Midbrain (tissue), 1 donor: ENCODE measurements at places on chromosomes 13 and 19.

GRCh38 chr13:83386609-83387008 is 495.7 kb downstream of the SLITRK1 start:
- no peak for DNase-seq

GRCh38 chr19:43755256-43755801 is 567 bp upstream of the SMG9 start:
- DNase-seq: peak; percentile 86

DNA sequence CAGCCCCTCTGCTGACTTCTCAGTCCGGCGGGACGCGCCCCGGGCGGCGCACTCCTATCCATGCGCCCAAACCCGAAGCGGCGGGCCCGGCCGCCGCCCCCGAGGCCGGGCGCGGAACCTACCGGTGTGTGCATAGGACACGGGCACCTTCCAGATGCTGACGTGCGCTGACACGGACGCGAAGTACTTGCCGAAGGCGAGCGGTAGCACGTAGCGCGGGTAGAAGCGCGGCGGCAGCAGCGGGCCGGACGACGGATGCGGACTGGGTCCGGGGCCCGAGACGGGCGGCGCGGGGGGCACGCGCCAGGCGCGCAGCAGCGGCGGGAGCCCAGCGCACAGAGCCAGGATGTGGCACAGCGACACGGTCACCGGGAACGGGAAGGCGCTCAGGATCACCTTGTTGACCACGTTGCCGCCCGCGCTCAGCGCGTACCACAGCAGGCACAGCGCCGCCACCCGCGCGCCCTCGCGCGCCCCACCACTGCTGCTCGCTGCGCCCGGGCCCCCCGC is 338 bp downstream of the SLC35E1 start:
- no peak for DNase-seq

GRCh38 chr13:73404581-73404980 is 345.8 kb downstream of the KLF5 start:
- no peak for DNase-seq

DNA sequence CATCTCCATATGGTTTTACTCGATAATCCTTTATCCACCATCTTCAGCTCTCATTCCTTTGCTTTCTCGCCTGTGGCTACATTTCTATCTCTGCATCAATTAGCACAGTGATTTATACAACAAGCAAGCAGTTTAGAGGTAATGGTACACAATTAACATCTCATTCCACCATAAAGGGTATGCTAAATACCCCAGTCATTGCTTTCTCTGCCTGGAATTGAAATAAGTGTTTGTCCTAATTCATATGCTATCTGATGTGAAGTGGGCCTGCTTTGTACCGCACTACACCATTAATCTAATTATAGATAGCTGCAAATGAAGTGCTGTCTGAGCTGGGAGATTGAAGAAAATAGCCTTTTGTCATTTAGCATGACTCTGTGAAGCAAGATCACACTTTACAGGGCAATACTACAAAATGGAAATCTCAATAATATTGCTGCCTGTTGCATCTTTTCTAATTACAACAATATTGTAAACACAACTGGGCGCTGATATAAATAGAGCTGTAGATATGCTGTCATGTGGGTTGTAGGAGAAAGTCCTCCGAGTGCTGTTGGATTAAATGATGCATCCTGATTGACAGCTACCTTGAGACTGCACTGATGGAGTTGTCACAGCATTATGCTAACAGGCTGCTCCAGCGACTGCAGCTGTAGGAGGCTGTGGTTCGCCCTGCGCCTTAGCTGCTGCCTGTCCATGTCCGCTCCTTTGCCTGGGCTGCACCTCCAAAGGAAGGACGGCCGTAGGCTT is 78.2 kb downstream of the GGACT start:
- no peak for DNase-seq

DNA sequence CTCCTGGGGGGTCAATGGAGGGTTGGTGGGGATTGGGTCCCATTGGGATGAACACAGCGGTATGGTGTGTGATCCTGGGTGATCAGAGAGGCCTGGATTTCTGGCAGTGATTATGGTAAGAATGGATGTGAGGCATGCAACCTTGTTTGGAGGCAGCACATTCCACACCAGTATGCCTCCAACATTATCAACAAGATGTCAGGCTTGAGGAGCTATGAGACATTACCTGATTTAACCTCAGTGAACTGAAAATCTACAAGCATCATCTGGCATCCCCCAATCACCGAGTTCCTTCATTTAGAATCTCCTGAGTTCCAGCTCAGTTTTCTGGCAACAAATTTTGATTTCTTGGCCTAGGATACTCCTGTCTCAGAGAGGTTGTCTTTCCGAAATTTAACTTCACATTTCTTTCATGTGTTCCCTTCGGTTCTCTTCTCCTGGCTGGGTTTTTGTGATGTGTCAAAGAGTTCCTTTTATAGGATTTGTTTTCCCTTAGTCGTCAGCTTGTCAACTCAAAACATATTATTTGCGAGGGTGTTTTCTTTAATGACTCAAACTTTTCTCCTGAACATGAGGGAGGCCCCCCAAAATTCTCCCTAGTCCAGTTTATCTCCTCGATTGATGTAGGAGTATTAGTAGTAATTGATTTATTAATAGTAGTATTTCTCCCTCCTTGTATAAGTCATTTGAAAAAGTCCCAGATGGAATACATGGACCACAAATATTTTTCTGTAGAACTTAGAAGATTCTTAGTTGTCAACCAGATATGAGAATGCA is 56.0 kb upstream of the FLT1 start:
- no peak for DNase-seq

GRCh38 chr13:29771247-29771646 is 79.2 kb downstream of the UBL3 start:
- DNase-seq: peak; percentile 26

- no peak for DNase-seq
These were observed 457.3 kb downstream of the EFNB2 start for GRCh38 chr13:106078191-106078590.

DNA sequence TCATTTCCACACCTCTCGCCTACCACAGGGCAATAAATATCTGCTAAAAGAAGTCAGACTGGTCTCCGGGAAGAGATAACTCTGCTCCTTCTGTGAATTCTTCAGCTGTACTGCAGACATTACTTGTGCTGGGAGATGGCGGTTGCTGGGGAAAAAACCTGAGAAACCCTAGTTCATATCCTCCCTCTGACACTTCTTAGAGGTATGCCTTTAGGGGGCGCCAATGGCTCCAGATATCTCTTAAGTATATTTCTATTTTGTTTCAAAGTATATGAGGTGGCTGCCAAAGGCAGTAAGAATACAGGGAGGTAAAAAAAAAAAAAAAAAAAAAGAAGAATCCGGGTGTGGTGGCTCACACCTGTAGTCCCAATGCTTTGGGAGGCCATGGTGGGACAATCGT is 175.2 kb downstream of the PAN3 start:
- DNase-seq: no peak

- no peak for DNase-seq
These were observed 19.4 kb upstream of the KLF5 start for GRCh38 chr13:73039201-73040108.

GRCh38 chr13:44155422-44156293 is 218.0 kb upstream of the SERP2 start:
- peak; percentile 62 for DNase-seq

DNA sequence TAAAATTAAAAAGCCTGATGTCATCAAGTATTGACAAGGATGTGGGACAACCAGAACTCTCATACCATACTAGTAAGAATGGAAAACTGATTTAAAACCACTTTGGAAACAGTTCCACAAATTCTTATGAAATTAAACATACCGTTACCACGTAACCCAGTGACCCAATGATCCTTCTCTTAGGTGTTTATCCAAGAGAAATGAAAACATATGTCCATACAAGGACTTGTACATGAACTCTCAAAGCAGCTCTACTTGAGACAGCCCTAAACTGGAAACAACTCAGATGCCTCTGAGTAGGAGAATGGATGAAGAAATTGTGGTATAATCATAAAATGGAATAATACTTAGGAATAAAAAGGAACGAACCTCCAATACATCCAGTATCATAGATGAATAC is 27.6 kb downstream of the SLC6A16 start:
- DNase-seq: no peak

GRCh38 chr19:45821103-45821521 is 6.0 kb upstream of the RSPH6A start:
- DNase-seq: no peak

- DNase-seq: no peak
These were observed 21.8 kb downstream of the FGF21 start for GRCh38 chr19:48777139-48777538.

- no peak for DNase-seq
These were observed 239.5 kb downstream of the EFNB2 start for GRCh38 chr13:106295971-106296370.

GRCh38 chr13:35693134-35693784 is 216.8 kb upstream of the MAB21L1 start:
- DNase-seq: no peak

GRCh38 chr19:48715681-48716171 is 3.8 kb downstream of the MAMSTR start:
- no peak for DNase-seq

GRCh38 chr13:69008499-69008898 is 1099.1 kb upstream of the ATXN8OS start:
- no peak for DNase-seq

DNA sequence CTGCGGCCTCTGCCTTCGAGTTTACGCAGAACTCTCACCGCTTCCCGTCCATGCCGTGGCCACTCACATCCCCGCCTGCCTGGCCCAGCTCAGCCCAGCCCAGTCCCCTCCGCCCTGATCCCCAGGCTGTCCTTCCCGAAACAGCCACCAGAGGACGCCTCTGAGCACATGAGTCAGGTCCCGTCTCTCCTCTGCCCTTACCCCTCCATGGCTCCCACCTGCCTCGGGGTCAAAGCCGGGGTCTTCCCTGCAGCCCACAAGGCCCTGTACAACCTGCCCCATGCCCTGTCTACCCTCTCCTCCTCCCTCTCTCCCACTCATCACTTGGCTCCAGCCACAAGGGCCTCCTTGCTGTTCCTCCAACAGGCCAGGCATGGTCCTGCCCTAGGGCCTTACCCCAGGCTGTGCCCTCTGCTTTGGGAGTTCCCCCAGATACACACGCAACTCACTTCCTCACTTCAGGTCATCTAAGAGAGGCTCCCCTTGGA is 8.1 kb upstream of the SEMA6B start:
- DNase-seq: no peak

DNA sequence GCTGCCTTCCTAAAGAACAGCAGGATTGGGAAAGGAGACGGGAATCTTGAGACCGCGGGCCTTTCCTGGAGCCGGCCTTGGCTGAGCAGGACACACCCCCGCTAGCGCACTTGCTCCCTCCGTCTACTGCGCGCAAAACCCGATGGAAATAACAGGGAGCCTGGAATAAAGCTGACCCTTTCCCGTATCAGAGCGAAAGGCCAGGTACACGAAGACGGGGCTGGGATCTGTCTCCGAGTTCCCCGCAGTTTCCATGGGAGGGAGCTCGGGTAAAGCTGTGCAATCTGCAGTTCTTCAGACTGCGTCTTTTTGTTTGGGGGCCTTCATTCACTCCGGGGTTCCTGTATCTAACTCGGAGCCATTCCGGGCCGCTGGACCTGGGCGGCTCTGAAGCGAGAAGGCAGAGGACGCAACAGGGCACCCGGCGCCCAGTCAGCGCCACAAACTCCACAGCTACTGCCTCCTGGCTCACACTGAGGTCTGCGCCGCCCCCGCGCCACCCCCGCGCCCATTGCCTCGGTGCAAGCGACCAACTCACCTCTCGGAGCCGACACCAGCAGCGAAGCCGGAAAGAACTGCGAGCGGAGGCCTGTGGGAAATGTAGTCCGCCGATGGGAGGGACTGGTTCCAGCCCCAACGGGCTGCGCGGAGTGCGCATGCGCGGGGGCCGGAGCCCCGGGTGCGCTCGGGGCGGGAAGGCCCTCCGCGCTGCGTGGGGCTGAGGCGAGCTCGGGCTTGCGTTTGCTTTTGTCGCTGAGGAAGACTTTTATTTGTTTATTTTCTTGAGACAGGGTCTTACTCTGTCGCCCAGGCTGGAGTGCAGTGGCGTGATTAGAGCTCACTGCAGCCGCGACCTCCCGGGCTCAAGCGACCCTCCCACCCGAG is at the start of gene ZFP14:
Gene ZFP14, minus strand, starts transcription at position 577 of the 885 bp plus-strand sequence. CDS start 11,309 bp downstream, outside the sequence.
- peak; percentile 94 for DNase-seq

- peak; percentile 18 for DNase-seq
These were observed 2.8 kb upstream of the LENG1 start for GRCh38 chr19:54162241-54162805.

DNA sequence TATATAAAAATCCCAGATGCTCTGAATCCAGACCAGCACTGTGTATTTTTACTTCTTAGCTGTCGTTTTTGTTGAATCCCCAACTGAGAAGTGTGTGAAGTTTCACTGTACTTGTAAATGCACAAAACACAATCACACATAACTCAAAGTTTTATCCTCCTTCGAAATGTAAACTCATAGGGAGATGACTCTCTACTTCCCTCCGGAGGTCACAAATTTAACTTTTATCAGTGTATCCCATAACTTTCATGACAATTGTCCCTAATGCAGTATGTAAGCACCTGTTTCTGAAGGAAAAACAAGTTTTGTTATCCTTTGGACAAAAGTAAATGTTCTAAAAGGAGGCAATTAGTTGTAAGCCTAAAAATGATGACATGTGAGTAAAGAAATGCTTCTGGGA is 665.0 kb upstream of the SLITRK6 start:
- no peak for DNase-seq
